Fibroblast of the aortic adventitia (primary cell): ENCODE measurements at places on chromosomes 6 and 20. TPM values are rescaled to one million over a fixed set of nuclear protein-coding genes. Genes with fewer than 3 reads are reported as not detected.
A peak's percentile ranks its signal among the peaks of the same experiment; 100 is the strongest.

DNA sequence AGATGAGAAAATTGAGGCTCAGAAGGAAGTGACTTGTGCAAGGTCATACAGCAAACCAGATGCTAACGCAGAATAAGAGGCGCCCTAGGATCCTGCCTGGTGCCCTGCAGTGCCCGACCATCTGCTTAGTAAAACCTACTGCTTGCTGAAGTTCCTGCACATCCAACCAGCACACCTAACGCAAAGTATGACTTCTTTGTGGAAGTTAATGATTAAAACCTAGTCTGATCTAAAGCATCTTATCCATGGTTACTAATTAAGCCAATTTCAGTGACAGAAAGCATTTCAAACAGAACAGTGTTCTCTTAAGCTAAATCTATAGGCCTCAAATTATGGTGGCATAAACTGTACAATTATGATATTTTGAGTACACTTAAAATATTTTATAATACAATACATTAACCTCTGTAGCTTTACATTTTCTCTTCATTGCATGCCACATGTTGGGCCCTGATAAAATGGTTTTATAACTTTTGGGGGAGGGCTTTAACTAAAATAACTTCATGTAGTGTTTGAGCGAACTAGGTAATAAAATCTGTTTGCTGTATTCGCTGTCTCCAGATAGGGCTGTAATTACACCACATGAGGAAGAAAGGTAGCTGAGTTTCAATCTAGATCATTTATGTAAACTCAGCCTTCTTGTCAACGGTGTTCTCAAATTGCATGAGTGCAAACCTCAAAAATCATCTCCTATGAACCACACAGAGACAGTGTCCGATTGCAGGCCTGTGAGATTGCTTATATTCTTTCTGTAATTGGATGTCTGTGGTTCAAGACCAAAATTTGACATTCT lies 37.5 kb upstream of the BEND3 start:
- no peak for DNase-seq

- DNase-seq: peak; percentile 20
Measured at GRCh38 chr6:20438462-20439070, 36.9 kb downstream of the E2F3 start.

DNA sequence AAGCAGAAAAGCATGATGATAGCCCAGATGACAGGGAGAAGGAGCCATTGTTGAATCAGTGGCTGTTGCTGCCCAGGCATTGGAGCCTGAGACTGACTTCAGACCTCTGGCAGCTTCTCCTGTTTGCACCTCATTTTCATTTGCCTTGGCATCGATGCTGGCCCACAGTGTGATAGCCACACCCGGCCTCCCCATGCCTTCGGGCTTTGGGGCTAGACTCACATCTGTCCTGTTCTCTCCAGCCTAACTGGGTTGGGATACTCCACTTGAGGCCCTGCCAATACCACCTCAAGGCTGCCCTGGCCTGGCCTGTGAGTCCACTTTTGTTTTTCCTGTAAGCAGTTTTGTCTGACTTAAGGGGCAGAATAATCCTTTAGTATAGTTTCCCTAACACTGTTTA lies 140.4 kb downstream of the UST start:
- DNase-seq: peak; percentile 39

GRCh38 chr6:170279977-170280688 lies 10.7 kb downstream of the DLL1 start:
- peak; percentile 18 for DNase-seq

- no peak for DNase-seq
Measured at GRCh38 chr6:41237128-41237527, 9.0 kb downstream of the TREML4 start.

- DNase-seq: no peak
Measured at GRCh38 chr6:119028091-119028490, 50.4 kb downstream of the FAM184A start.

DNA sequence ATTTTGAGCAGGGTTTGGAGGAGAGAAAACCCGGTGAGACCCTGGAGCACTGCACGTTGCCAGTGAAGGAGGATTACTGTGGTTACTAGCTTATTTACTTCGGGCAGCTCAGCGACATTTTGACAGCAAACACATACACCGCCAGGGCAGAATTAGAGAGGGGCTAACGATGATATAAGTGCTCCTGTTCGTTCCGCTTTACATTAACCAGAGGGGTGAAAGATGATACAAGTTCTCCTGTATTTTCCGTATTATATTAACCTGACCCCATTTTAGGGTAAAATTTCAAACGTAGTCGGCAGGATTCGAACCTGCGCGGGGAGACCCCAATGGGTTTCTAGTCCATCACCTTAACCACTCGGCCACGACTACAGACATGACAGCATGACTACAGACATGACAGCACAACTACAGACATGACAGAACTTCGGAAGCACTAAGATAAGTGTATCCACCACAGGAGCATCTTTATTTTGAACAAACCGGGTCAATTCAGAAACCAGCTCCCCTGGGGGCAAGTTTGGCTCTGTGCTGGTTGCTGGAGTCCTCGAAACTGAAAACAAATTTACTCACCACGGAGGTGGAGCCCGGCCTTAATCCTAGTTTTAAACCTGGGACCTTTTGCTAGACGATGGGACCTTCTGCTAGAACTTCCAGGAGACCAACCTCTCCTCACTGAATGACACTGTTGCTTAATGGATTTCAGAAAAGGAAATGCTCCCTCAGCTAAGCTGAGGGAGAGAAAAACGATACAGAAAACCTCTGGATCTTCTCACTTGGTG lies 80.4 kb upstream of the ZNF184 start:
- peak; percentile 20 for DNase-seq

GRCh38 chr6:166556336-166556735 lies 30.1 kb downstream of the RAMACL start:
- no peak for DNase-seq

Gene SEMG1
- total RNA-seq: not detected in 2 replicates

Gene ISM1
- total RNA-seq: 1.1 TPM in 1 of 2 replicates, not detected in the other

Gene C20orf141
- not detected in 2 replicates for total RNA-seq

Gene WFDC9
- not detected in 2 replicates for total RNA-seq
